Cortex of kidney (tissue), 1 donor: ENCODE measurements at places on chromosomes 1 and 21.

- no peak for DNase-seq
Observed at GRCh38 chr1:20787840-20788795, 1.0 kb upstream of the HP1BP3 start.

GRCh38 chr1:85546748-85547147, 33.8 kb upstream of the CCN1 start:
- no peak for DNase-seq

DNA sequence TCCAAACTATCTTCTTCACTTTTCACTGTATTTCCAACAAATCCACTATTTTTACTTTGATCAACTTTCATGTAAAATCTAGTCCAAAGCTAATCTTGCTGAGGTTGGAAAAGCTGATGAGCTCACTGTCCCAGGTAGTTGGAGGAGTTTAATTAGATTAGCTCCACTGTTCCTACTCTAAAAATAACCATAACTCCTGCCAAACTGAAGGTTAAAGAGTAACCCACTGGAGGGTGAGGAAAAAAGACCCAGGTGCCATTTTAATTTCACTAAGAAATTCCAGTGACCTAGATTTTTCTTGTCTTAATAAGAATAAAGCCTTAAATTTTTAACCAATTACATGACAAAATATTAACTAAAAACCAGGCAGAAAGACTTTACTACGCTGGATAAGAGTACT, 15.3 kb downstream of the DCAF8 start:
- no peak for DNase-seq

GRCh38 chr1:162265983-162266382, 110.7 kb downstream of the SPATA46 start:
- DNase-seq = no peak

DNA sequence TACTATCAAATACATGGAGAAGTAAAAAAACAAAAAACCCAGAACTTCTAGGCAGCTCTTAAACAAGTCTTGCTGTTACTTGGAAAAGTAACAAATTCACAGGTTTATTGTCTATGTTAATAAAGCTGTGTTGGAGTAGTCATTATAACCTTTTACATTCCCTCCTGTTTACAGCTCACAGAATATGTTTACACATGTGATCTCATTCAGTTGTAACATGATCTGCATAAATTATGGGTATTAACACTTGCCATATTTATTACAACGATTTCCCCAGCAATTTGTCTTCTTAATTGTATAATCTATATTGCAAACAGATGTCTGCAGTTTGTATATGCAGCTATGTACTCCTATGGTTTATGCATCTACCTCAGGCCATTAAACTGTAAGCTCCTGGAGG, 28.6 kb downstream of the ERG start:
- no peak for DNase-seq

GRCh38 chr1:79726911-79727310, 720.4 kb upstream of the ADGRL4 start:
- no peak for DNase-seq
